Stimulated activated CD8-positive, alpha-beta memory T cell treated with anti-CD3 and anti-CD28 coated beads, Interleukin-15, amount 100 ng/mL, for 1 hour (primary cell): ENCODE measurements at places on chromosomes 1 and 21.

DNA sequence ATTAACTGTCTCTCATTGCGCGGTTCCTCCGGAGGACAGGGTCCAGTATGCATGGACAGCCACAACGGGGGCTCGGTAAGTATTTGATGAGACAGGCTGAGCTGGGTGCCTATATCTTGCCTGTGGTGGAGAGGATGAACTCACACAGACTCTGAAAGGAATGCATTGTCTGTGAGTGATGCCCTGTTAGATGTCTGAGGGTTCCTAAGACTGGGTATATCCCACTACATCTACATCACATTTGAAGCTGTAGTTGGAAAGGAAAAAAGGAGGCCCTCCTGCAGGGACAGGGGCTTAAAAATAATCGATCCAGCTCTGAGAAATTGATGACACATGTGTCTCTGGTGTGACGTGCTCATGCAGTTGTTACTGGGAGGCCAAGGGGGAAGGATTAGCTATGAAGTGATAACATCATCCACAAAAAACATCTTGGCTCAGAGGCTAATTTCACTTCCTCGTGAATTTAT lies 1.9 kb downstream of the ADARB1 start:
- no peak for DNase-seq

GRCh38 chr1:81157686-81158085 lies 643.0 kb upstream of the ADGRL2 start:
- DNase-seq: no peak

DNA sequence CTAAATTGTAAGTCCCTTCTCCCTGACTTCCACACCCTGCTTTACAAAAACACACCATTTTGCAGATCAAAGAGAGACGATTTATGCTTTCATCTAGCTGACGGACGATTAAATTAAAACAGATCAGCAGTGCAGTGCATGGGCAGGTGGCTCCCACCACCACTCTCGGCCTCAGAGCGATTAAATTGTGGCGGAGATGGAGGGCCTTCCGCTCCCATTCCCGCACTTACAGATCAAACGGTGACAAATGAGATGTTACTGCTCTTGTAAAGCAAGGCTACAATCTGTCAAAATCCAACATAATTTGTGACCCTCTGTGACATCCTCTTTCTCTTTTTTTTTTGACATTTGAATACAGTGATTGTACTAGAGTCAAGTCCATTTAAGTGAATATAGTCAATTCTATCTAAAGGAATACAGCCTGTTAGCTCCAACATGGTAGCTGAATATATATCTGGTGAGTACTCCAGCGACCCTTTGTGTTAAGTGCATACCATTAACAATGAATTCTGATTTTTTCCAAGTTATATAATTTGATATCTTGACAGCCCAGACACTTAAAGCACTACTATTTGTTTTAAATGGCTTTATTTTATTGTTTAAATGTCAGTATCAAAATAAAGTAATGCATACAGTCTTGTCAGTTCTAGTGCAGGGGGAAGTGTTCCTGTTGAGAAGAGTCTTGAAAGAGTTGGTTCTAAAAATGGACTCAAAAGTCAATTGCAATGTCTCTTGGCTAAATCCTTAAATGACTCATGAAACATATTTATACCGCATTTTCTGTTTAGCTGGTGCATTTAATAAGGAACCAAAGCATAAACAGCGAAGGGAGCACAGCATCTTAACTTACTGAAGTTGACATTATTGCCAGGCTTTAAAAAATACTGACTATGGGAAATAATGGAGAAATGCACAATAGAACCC lies 109.0 kb downstream of the ESRRG start:
- DNase-seq: no peak

- DNase-seq: no peak
Measured at GRCh38 chr1:231931146-231931545, 304.6 kb downstream of the DISC1 start.

DNA sequence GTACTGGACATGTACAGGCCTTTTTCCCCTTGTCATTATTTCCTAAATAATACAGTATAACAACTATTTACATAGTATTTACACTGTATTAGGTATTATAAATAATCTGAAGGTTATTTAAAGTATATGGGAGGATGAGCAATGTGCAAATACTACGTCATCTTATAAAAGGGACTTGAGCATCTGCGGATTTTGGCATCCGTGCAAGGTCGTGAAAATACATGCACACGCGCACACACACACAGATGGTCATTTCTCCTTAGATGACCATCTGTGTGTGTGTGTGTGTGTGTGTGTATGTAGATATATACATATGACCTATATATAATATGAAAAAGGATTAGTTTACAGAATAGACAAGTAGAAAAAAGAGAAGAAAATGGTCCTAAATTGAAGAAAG lies 15.4 kb downstream of the ALG14 start:
- no peak for DNase-seq

GRCh38 chr1:163090321-163090945 lies 21.3 kb downstream of the RGS4 start:
- no peak for DNase-seq

DNA sequence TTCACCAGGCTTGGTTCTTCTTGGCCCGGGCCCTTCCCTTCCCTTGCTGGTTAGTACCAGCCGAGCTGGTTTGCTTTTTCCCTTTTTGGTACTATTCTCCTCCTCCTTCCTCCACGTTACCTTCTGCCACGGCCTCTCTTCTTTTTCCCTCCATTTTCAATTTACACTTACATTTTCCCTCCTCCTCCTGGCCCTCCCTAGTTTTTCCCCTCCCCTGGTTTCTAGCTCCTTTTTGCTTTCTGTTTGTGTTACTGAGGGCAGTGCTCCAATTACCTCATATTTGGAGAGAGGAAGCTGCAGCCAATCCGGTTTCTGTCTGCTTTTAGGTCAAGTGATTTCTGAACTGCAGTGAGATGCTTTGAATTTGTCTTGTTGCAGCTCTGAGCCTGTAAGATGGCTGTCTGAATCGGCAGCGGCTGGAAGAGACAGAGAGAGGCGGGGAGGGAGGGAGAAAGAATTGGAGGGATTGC lies 63.7 kb downstream of the MACF1 start:
- no peak for DNase-seq

DNA sequence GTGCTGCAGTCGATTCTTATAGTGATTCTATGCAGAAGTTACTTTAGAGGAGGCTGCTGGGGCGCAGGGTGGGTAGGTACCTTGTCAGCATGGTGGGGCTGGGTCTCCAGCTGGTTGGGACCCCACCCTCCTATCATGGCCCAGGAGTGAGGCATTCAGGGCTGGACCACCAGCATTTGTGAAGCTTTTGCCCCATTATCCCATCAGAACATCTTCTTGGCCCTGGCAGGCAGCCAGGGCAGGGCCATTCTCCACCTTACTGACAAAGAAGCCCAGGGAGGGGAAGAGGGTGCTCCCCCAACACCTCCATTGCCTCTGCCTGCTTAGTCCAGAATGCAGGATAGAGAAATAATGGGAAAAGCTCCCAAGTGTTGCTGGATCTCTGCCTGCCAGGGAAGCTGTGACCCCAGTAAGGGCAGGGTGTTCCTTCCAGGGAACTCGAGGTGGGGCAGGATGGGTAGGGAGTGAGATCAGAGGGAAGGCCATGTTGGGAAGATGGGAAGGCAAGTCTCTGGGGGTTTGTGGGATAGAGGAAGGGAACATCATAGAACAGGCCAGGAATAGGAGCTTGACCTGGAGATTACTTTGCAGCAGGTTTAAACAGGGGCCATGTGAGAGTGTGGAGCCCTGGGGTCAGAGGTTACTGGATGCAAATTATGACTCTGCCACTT lies 16.2 kb upstream of the SLC2A1 start:
- DNase-seq: no peak

GRCh38 chr1:36703526-36704208 lies 221.0 kb upstream of the CSF3R start:
- peak; percentile 17 for DNase-seq

- DNase-seq: no peak
Measured at GRCh38 chr1:35505911-35506798, 51.0 kb downstream of the KIAA0319L start.

- no peak for DNase-seq
Measured at GRCh38 chr1:165925498-165926079, 98.2 kb downstream of the UCK2 start.

GRCh38 chr1:192776998-192777397 lies 31.8 kb upstream of the RGS2 start:
- no peak for DNase-seq

DNA sequence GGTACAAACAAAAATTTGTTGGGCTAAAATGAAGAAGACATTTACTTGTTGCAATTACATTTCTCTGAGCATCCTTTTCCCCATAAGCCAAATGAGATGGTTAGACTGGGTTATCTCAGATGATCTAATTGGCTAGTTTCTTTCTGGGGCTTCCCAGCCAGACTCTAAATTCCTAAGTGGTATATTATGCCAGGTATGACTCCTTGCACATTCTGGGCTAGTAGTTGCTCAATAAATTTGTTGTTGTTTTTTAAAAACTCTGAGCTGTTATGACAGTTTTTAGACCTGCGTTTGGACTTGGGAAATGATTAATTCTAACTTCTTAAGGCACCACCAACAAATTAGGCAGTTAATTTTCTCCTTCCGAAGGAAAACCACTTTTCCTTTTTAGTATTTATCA lies 66.1 kb downstream of the UCK2 start:
- DNase-seq: no peak

- no peak for DNase-seq
Measured at GRCh38 chr1:60620087-60620486, 462.3 kb upstream of the NFIA start.
